ENCODE measurements at places on chromosomes 7 and 10. TPM values are rescaled to one million over a fixed set of nuclear protein-coding genes. Genes with fewer than 3 reads are reported as not detected.

The SLC26A5 gene
- not detected for total RNA-seq

The HOXA13 gene
- 2.2 TPM for total RNA-seq

The AOAH gene
- total RNA-seq = 0.13 TPM

The LRRD1 gene
- total RNA-seq = not detected

The DPYSL4 gene
- 16.6 TPM for total RNA-seq

All from A549 treated with DMSO at 1 μM for 4 hours (cell line).